ENCODE measurements at places on chromosomes 7 and 10. TPM values are rescaled to one million over a fixed set of nuclear protein-coding genes. Genes with fewer than 3 reads are reported as not detected.

ASAH2B gene
- 10.8 TPM for total RNA-seq

IFIT1B gene
- not detected for total RNA-seq

CYP17A1 gene
- 4.0 TPM for total RNA-seq

FAM107B gene
- total RNA-seq: 41.6 TPM

DNA sequence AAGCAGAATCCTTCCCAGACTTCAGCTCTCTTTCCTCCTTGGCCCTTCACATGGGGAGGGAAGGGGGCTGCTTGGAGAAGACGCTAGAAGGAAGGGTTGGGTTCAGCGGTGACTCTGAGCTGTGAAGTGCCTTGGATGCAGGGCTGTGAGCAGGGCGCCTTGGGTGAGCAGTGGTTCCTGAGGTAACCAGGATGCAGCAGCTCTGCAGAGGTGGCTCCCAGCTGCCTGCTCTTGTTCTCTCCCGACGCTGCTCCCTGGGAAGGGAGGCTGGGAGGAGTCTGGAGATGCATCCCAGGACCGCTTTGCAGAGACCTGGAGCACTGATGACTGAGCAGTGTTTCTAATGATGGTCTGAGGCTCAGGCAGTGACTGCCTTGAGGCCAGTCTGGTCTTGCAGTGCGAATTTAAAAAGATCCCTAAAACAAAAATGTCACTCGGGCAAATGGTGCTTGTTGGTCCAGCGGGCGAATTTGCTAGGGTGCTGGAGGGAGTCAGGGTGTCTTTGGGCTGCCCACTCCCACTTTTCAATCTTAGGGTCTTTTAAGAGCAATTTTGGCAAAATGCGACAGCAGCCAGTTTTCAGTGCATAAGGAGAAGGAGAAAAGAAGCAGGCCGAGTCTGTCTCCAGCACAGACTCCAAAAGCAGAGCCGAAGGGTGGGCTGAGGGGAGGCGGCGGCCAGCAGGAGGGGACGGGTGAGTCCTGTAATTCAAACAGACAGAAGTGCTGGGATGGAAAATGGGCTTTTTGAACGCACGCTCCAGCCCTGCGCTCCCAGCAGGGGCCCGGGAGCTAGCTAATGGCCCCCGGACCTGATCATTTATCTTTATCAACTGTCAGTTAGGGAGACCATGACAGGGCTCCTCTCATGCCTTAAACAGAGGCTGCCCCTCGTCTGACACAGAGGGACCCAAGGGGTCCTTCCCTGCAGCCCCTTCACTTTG is 191.2 kb upstream of the SHH start:
- no peak for DNase-seq
- H3K36me3 ChIP-seq: no peaks in the 10 kb centered on the region
- H3K27me3 ChIP-seq: no peaks in the 10 kb centered on the region

DNA sequence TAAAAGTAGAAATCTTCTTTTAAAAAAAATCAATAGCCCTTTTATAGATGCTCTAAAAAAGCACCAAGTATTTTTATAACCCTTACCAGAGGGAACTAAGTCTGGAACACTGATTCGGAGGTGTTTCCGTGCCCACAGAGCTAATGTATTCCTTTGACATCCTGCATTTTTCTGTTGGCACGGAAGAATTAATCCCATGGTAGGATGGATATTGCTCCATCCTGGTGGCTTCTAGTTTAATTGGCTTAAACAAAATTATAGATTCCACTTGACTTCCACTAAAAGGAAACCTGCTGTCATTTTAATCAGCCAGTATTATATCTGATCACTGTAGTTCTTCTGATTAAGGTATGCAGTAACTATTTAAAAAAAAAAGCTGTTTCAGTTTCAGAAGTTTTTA is 164.0 kb upstream of the NPS start:
- no peaks in the 10 kb centered on the region for H3K4me1 ChIP-seq
- H3K36me3 ChIP-seq: no peaks in the 10 kb centered on the region
- no peak for DNase-seq
- no peaks in the 10 kb centered on the region for H3K27me3 ChIP-seq
- no peak overlapping the region for H3K4me3 ChIP-seq

- no peaks in the 10 kb centered on the region for H3K4me1 ChIP-seq
- DNase-seq: no peak
- no peaks in the 10 kb centered on the region for H3K36me3 ChIP-seq
These were observed 1.6 kb downstream of the SAMD9L start for GRCh38 chr7:93146472-93147141.

GRCh38 chr10:100045592-100045991 is 35.8 kb upstream of the DNMBP start:
- no peak for DNase-seq
- no peaks in the 10 kb centered on the region for H3K36me3 ChIP-seq
- no peaks in the 10 kb centered on the region for H3K27me3 ChIP-seq

DNA sequence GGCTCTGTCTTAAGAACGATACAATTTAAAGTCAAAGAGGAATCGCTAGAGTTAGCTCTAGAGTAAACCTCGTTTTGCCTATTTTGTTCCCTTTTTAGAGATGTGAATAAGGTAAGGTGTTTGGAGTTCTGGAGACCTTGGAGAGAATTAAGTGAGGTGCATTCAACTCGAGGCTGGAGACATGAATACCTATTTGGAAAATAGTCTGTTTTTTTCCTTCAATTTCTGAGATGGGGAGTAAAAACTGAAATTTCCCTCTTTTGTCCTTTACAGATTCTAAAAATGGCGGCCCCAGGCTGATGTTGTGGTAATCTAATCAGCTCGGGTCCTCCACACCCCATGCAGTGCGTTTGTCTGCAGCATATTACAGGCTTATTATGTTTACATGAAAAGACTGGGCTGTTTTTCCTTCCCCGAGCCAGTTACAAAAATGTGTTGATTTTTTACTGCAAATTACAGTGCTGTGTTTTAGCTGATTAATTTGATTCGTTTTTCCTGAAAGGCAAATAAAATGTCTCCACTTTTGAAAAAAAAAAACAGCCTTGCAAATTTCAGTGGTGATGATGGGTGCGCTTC is 1.5 kb downstream of the KMT2E start:
- no peak for DNase-seq
- peaks cover 11% of the 10 kb centered on the region for H3K4me1 ChIP-seq
- H3K27me3 ChIP-seq: no peaks in the 10 kb centered on the region

DNA sequence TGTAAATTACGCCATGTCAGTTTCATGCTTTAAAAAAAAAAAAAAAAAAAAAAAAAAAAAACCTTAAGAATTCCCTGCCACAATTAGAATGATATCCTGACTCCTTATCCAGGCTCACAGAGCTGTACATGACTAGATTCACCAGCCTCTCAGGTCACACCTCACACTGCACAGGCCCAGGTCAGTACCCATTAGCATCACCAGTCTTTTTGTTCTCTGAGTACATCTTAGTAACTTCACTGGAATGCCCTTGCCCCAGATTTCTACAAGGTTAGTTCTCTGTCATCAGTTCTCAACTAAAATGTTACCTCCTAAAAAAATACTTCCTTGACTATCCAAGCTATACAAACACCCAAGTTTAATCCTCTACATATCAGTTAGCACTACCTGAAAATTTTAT is 211.0 kb downstream of the LRRN3 start:
- no peaks in the 10 kb centered on the region for H3K27me3 ChIP-seq
- no peak for DNase-seq
- no peaks in the 10 kb centered on the region for H3K36me3 ChIP-seq
- no peaks in the 10 kb centered on the region for H3K4me1 ChIP-seq
- H3K27ac ChIP-seq: no peak overlapping the region

- no peak overlapping the region for H3K4me3 ChIP-seq
- DNase-seq: no peak
- no peak overlapping the region for H3K27ac ChIP-seq
- H3K4me1 ChIP-seq: no peaks in the 10 kb centered on the region
- H3K27me3 ChIP-seq: no peaks in the 10 kb centered on the region
These were observed 63.2 kb downstream of the MKI67 start for GRCh38 chr10:128062881-128063563.

Data from HCT116 (cell line).